ENCODE measurements at places on chromosomes 2 and 18. TPM values are rescaled to one million over a fixed set of nuclear protein-coding genes. Genes with fewer than 3 reads are reported as not detected.

The ABCB11 gene
- not detected for total RNA-seq

The CNRIP1 gene
- 7.3 TPM for total RNA-seq

The COL5A2 gene
- 1,068 TPM for total RNA-seq

DNA sequence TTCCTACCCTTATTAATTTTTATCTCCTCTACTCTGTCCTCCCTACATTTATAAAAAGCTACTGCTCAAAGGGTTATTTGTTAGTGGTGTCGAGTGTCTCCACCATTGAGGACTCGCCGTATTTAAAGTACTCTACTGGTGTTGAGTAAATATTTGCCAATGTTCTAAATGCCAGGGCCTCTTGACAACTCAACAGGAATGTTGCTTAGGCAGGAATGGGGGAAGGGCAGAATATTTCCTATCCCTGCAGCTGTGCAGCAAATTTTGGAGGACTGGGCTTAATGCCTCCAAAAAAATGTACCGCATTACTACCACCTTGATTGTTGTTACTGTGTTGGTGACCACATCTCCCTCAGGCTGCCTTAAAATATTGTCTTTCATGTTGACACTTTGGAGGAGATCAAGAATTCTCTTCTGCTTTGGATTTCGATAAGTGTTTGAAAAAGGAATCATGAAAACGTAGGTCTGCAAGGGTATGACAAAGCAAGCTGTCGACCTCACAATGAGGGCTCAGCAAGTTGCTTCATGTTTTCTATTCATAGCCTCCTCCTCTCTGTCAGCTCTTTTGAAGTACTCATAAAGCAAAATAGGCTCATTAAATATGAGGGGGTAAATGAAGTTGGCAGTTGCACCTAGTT is 84.3 kb downstream of the EFEMP1 start:
- peak; percentile 80 for DNase-seq

The MERTK gene
- 1.2 TPM for total RNA-seq
